Esophagus squamous epithelium (tissue), 5 donors: ENCODE measurements at places on chromosomes 3 and 15.

GRCh38 chr3:105364128-105364527, 2.6 kb upstream of the ALCAM start:
- no peak for DNase-seq

- DNase-seq, result no peak
These were observed 52.7 kb downstream of the MITF start for GRCh38 chr3:69791919-69792399.

GRCh38 chr3:185924375-185924774, 13.4 kb downstream of the TRA2B start:
- no peak for DNase-seq

DNA sequence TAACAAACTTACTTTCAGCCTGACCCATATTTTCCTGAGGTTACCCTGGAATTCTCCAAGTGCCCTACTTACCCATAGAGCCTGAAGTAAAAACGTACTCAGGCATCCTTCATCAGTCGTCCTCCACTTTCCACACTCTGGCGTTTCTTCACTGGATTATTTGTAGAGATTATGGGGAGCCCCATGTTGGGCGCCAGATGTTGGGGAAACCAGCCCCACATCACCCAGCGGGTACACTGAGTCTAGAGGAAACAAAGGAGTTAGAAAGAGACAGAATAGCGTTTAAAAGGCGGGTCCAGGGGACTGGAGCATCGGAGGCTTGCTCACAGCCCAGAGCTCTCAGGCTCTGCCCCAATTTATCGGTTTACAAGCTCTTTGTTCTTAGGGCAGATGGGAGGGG, 9.7 kb upstream of the SLC28A2 start:
- no peak for DNase-seq

- no peak for DNase-seq
These were observed 36.1 kb upstream of the PYDC2 start for GRCh38 chr3:191424881-191425280.

DNA sequence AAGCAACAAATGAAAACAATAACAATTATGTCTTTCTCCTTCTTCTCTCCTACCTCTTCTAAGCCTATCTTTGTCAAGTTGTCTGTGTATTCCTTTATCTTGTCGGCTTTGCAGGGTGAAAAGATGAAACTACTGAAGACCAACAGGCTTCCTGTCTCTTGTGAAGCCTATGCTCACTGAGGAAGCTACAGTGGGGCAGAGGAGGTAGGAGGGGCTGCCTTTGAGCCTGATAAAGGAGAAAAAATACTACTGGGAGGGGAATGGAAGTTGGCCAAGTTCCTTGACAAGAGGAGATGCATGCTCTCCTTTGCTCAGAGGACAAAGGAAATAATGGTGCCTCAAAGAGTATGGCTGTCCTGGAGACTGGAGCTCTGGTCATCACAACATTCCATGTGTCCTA, 92.0 kb downstream of the IGSF11 start:
- no peak for DNase-seq

DNA sequence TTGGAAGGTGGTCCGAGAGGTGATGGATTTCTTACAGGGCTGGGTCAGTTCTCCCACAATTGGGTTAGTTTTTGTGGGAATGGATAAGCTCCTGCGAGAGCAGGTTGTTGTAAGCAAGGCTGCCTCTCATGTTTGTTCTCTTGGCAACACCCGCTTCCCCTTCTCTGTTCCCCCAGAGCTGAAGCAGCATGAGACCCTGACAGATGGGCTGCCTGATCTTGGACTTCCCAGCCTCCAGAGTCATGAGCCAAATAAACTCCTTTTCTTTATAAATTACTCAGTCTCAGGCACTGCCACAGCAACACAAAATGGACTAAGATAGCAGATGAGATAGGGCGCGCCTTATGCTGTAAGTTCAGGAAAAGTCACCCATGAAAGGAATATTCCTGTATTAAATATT, 38.7 kb downstream of the NIPA2 start:
- no peak for DNase-seq

DNA sequence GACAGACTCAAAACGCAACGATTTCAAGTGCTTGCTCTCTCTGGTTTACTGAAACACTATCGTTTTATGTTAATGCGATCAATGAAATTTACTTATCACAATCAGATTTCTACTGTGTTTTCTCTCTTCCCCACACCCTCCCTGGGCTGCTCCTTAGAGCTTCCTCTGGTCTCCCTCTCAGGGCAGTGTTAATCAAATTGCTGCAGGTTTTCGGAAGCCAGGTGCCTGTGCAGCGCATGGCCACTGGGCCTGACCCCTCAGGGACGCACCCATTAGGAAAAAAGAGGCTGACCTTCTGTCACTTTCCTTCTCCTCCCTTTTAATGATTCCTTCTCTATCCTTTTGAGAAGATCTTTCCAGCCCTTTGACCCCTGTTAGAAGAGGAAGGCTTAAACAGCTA, 134.5 kb upstream of the ONECUT1 start:
- no peak for DNase-seq

- no peak for DNase-seq
These were observed 53.5 kb downstream of the CCR4 start for GRCh38 chr3:33004961-33005360.

GRCh38 chr3:99468918-99469317, 169.5 kb upstream of the COL8A1 start:
- no peak for DNase-seq

- DNase-seq, result no peak
These were observed 12.1 kb downstream of the FEZF2 start for GRCh38 chr3:62361261-62361660.

- DNase-seq, result no peak
These were observed 42.9 kb downstream of the IGSF11 start for GRCh38 chr3:118991775-118992174.

- DNase-seq, result no peak
These were observed 40.9 kb downstream of the UACA start for GRCh38 chr15:70722266-70723121.

- DNase-seq, result no peak
These were observed 198.4 kb upstream of the ZNF717 start for GRCh38 chr3:75983609-75984290.

DNA sequence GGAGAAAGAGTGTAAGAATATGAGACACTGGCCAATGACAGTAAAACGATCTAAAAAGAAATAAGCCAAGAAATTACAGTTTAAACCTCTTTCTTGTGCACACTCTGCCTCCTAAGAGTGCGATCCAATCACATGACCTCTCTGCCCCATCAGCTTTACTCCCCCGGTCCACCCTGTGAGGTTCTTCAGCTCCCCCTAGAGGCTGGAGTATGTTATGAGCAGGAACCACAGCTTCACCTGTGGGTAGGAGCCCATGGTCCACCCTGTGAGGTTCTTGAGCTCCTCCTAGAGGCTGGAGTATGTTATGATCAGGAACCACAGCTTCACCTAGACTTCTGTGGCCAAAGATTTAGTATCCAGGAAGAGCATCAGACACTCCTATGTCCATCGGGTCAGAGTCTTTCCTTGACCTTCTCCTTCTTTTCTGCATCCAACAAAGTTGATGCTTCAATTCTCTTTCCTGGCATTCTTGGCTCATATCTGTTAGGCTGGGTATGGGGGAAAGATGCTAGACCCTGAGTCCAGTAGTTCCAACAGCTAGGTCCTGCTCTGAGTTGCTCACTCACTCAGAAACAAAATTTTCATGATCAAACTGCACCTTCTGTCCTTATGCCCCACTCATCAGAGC, 164.0 kb downstream of the MINAR1 start:
- DNase-seq, result no peak

DNA sequence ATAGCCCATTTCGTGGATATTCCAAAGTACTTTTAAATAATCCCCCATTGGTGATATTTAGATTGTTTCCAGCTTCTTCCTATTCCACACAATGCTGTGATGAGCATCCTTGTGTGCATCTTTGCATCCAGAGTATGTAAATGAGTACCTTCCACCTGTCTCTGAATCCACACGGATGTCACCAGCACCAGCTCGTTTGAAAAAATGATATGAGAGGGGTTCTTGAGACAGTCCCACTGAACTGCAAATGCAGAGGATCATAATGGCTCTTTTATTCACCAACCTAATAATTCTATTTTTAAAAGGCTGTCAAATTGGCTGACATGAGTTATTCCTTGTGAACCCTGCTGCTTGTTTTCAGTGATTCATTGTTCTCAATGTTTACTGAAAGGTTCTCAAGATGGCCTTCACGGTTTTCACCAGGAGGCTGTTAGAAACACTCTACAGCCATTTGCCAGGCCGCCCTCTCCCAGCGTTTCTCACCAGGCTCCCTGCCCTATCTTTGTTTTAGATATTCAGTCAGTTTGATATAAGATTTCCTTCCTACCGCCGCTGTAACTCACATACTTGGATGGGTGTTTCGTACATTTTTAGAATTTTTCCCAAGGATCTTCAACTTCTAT, 96.7 kb upstream of the PTPRG start:
- DNase-seq, result no peak

GRCh38 chr3:190644035-190644434, 130.2 kb downstream of the IL1RAP start:
- no peak for DNase-seq

GRCh38 chr3:122263058-122263457, 62.0 kb upstream of the CSTA start:
- DNase-seq, result no peak

DNA sequence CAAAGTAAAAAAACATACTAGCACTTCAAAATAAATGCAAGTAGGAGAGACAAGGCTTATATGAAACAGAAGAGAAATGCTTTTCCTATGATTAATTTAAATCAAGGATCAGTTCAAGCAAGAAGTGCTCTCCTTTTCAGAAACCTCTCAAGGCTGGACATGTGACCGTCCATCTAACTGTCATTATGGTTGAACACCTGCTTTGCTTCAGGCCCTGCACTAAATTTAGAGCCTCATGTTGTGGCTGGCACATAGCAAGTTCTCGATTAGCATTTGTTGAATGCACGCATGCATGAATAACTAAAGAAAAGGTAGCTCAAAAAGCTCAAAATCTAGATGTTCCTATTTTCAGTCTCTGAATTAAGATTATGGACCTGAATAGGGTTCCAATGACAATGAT, 82.0 kb downstream of the SV2B start:
- DNase-seq, result no peak

DNA sequence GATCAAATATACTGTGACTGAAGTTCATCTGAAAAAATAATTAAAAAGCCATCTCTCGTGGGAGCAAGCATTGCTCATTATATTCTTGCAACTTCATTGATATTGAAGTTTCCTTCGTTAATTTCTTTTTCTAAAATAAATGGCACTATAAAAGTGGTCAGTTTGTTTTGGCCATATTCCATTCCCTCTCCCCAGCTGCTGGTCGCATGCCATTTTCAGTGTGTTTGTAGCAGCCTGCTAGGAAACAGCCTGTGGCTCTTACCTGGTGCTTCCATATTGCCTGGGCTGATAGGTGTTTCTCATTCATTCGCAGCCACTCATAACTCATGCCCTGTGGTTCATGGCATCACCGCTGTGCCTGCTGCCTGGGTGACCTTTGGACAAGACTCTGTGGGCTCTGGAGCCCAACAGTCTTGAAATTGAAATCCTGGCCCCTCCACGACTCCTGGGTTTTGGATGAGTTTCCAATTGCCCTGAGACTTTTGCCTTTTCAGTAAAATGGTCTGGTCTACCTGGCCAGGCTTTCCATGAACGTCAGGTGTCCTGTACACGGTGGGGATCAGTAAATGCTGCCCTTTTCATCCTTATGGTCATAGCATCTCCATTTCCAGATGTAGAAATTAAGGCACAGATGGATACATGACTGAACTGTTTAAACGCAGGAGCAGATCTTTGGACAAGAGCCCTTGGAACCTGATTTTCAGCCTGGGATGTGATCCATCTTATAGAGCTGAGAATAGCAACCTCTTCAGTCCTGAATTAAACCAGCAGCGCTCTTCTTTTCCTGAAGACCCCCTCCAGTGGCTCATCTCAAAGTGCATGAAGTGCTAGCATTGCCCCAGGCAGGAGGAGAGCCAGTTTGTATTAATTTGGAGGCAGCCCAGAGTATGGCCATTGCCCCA, 69.4 kb downstream of the SLCO3A1 start:
- DNase-seq, result no peak

- DNase-seq, result no peak
These were observed 386.7 kb downstream of the RSL24D1 start for GRCh38 chr15:54810031-54810430.

GRCh38 chr3:142087676-142088075, 61.7 kb downstream of the TFDP2 start:
- no peak for DNase-seq

DNA sequence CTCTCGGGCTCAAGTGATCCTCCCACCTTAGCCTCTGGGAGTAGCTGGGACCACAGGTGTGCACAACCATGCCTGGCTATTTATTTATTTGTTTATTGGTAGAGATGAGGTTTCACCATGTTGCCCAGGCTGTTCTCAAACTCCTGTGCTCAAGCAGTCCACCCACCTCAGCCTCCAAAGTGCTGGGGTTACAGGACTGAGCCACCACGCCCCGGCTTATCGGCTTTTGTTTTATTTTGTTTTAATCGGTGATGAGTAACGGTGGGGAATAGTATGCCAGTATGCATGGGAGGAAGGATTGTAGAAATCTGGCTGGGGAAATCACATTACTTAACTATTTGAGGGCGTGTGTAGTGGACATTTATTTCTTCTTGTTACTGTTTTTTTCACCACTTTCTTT, 451.0 kb upstream of the GOLIM4 start:
- no peak for DNase-seq

- no peak for DNase-seq
These were observed 12.1 kb upstream of the CNBP start for GRCh38 chr3:129195731-129196256.

- DNase-seq, result no peak
These were observed 597.9 kb downstream of the IGSF11 start for GRCh38 chr3:118436697-118437262.

- no peak for DNase-seq
These were observed 22.1 kb upstream of the DET1 start for GRCh38 chr15:88568589-88568988.

GRCh38 chr3:141280086-141280485, 48.5 kb downstream of the PXYLP1 start:
- DNase-seq, result no peak

DNA sequence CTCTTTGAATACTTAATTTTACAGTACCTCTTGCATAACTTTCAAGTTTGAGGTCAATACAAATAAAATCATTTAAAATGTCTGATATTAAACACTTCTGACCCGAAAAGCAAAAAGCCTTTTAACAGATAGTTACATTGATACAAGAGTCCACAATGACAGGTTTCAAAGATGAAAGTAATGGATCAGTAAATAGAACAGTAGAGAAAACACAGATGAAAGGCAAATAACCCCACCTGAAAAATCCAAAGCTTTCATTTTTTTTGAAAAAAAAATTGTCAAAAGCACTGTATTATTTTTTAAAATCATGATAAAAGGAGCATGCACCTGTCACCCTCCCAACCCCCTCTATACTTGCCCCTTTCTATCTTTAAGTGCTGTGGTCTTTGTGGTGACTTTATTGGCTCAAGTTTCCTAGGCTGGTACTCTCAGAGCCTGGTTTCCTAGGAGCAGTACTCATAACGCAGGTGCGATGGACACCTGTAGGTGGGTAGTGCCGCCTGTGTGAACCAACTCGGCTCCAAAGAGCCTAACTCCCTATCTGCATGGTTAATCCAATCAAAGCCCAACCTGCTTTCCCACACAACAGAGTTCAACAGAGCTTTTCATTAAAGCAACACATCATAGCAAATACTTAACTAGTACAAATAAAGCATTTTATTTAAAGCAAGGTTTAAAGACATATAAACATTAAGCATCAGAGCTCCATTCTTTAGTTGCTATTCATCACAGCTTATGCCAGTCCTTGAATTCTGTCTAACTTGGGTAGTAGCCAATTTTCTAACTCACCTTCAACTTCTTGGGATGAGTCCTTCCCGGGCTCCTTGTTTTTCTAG, 32.2 kb downstream of the LIPC start:
- DNase-seq, result no peak
